ENCODE measurements at places on chromosomes 11 and 22.

- DNase-seq: no peak
These were observed 720 bp upstream of the MED17 start for GRCh38 chr11:93783362-93783761.

DNA sequence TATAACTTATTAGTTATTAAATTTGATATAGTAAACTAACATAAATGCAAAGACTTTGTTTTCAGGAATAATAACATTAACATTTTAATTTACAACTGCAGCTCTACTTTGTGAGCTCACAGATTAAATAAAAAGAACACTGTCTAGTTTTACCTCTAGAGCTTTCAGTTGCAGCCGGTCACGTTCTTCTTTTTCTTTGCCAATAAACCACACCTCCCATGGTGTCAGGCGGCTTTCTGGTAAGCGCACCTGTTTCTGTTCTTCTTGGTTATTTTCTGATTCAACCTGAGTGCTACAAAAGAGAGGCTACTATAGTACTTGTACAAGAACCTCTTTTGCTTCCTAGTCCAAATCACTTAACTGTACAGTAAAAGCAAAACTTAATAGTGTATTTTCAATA lies 5.8 kb downstream of the CCDC34 start:
- no peak for DNase-seq

GRCh38 chr22:45935573-45935972 lies 41.4 kb downstream of the WNT7B start:
- no peak for DNase-seq

- DNase-seq: no peak
These were observed 22.1 kb downstream of the GGTLC2 start for GRCh38 chr22:22666307-22667091.

GRCh38 chr11:65100674-65101350 lies 4.8 kb downstream of the VPS51 start:
- DNase-seq: no peak

GRCh38 chr11:15327786-15328231 lies 213.1 kb downstream of the INSC start:
- DNase-seq: no peak

- peak; percentile 13 for DNase-seq
These were observed 1.1 kb upstream of the GNB1L start for GRCh38 chr22:19855504-19856409.

DNA sequence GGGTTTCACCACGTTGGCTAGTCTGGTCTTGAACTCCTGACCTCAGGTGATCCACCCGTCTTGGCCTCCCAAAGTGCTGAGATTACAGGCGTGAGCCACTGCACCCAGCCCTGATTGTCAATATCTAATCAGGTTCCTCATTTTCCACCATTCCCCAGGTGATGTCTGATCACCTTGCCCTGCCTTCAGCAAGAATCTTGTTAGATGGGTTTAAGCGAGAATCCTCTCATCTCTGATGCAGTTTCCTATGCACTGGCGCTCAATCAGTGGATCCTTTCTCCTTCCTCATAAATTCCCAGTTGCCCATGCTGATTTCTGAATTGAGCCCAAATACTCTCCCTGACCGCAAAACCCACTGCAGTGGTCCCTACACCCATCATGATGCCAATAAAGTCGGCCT lies 664 bp upstream of the ZC3H7B start:
- DNase-seq: no peak

DNA sequence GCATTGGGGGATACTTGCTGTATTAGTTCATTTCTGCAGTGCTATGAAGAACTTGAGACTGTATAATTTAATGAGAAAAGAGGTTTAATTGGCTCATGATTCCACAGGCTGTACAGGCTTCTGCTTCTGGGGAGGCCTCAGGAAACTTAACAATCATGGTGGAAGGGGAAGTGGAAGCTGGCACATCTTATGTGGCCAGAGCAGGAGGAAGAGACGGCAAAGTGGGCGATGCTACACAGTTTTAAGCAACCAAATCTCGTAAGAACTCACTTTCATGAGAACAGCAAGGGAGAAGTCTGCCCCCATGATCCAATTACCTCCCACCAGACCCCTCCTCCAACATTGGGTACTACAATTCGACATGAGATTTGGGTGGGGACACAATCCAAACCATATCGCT lies 55.1 kb downstream of the TMPRSS5 start:
- no peak for DNase-seq

GRCh38 chr22:22076932-22077703 lies 94.5 kb upstream of the TOP3B start:
- DNase-seq: no peak

DNA sequence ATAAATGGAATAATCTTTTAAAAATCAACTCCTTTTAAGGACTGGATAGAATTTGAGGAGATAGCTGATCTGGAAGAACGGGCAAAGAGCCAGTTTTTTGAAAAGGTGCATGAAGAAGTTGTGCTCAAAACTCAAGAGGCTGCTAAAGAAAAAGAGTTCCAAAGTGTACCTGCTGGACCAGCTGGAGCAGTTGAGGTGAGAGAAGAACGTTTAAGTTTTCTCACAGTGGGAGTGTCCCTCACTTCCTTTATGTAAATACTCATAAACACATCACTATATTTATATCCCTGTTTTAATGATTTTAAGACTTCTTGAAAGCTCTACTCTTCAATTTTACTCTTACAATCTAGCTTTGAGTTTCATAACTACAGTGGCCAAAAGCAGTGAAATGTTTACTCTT lies 11.7 kb upstream of the ANKRD42 start:
- DNase-seq: no peak

DNA sequence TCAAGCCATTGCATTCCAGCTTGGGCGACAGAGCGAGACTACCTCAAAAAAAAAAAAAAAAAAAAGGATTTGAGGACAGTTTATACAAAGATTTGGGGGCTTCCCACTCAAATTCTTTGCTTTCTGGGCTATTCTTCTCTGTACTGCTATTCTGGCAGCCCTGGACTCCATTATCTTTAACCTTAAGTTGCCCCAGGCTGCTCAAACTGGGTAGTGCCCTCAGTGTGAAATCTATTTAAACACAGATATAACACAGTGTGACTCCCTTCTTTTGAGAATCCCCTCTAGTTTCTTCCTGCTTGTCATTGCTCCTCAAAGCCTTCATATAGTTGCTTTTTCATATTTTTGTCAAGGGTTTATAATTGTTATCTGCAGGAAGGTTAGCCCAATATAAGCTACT lies 49.5 kb upstream of the WEE1 start:
- no peak for DNase-seq

- no peak for DNase-seq
These were observed 125.2 kb downstream of the MICAL2 start for GRCh38 chr11:12235553-12235946.

- no peak for DNase-seq
These were observed 23.8 kb downstream of the LRP4 start for GRCh38 chr11:46894506-46894905.

GRCh38 chr22:27823221-27823620 lies 21.7 kb upstream of the MN1 start:
- DNase-seq: no peak

DNA sequence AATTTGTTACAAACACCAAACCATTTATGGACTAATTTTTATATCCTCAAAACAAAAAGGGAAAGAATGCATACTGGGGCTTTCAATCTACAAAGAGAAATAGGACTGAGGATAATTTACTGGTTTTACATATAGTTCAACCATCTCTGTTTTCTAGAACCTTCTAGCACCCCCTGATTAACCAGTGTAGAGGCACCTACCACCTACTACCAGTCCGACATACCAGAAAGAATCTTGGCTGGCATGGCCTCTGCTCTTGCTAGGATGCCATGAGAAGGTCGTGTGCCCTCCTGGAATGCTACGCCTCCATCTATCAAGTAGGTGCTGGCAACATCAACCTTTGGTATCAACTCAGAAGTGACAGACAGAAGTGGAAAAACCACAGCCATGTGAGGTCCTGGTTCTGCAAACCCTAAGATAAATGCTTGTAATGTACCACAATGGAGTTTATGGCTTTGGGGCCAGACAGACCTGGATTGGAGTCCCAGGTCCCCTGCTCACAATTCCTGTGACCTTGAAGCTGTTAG lies 28.2 kb downstream of the MYH9 start:
- DNase-seq: no peak

DNA sequence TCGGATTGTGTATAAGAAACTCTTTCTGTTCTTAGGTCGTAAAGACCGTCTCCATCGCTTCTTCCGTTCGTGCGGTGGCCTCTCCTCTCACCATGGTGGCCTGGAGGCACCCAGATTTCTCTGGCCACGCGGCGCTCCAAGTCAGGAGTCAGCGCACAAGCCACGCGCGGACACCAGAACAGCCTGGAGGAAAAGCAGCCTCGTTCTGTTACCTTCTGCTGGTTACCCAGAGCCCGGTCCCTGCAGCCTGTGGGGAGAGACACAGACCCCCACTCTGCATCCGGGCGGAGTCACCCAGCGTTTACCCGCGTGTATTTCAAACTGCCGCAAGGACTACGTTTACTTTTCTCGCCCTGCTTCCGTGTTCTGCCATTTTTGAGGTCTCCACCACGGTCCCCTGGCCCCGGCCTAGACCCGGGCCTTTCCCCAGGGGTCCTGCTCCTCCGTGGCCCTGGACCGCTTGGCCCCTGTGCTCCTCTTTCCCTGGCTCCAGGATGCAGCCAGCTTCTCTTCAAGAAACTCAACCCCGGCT lies 776.1 kb downstream of the BRD1 start:
- no peak for DNase-seq

- DNase-seq: no peak
These were observed 41.4 kb downstream of the ARL14EP start for GRCh38 chr11:30364139-30364836.

- DNase-seq: no peak
These were observed 10.9 kb upstream of the PHLDB1 start for GRCh38 chr11:118596224-118597146.

DNA sequence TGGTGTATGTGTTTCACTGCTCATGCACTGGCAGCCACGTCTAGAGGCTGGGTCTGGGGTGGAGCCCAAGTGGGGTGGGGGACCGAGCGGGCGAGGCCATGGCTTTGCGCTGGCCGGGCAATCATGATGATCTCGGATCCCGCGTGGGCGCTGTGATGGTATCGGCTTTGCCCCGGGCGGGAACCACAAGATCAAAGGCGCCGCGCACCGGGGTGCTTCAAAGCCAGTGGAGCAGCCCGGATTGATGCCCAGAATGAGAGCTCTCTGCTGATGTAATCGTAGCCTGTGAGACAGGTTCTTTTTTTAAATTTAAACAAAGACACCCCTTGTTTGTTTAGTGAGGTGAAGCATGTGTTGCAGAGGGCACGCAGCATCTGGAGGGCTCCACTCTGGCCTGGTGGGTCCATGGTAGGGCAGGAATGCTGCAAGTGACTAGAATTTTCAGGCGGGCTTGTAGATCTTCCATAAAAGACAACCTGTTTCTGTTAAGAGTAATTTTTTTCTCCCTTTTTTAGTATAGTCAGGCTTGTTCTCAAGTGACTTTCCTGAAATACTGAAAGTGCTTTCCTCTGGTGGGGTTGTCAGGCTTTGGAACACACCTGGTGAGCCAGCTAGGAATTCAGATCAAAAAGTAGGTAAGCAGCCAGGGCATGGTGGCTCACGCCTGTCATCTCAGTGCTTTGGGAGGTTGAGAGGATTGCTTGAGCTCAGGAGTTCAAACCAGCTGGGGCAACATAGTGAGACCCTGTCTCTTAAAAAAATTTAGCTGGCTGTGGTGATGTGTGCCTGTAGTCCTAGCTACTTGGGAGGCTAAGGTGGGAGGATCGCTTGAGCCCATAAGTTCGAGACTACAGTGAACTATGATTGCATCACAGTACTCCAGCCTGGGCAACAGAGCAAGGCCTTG lies 40.7 kb downstream of the ZNRF3 start:
- no peak for DNase-seq

DNA sequence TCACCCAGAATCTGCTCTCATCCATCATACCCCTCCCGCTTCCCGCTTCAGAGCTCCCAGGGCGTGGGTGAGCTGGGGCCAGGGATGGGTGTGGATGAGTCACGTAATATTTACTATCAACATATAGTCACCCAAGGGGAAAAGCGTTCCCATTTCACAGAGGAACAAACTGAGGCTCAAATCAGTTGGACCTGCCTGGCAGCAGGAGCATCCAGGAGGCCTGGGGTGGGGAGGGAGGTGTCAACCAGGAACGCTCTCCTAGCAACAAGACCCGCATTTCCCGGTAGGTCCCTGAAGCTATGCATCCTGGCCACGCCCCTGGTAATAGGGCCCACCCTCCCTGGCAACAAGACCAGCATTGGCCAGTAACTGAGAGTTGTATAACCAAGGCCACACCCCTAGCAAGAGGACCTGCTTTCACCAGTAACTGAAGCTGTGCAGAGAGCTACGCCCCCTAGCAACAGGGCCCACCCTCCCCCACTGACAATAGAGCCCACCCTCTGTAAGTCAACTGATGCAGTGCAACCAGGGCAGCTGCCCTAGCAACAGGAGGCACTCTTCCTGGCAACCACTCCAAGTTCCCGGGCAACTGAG lies 32.7 kb upstream of the TXNRD2 start:
- no peak for DNase-seq

GRCh38 chr11:102384419-102385079 lies 37.5 kb downstream of the BIRC2 start:
- DNase-seq: no peak

- DNase-seq: no peak
These were observed 17.0 kb downstream of the NEAT1 start for GRCh38 chr11:65439331-65440181.

GRCh38 chr11:40287916-40288803 lies 1171.3 kb downstream of the LRRC4C start:
- DNase-seq: no peak

DNA sequence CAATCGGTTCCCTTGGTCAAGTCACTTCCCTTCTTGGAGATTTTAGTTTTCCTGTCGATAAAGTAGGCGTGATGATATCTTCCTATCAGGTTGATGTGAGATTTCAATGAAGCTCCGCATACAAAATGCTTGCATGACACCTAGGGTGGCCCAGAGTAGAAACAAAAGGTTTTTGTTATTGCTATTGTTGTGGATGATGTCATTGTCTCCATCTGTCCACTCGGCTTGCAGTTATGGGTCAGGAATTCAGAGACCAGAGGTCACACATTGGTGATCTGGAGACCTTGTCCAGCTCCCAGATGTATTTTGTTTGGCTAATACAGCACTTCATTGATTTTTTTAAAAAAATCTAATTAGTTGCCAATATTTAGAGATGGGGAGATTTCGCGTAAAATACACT lies 382.1 kb downstream of the MN1 start:
- DNase-seq: no peak
